ENCODE measurements at places on chromosomes 7 and 10.

- no peak for DNase-seq
These were observed 764 bp upstream of the NDUFA5 start for GRCh38 chr7:123558289-123558874.

DNA sequence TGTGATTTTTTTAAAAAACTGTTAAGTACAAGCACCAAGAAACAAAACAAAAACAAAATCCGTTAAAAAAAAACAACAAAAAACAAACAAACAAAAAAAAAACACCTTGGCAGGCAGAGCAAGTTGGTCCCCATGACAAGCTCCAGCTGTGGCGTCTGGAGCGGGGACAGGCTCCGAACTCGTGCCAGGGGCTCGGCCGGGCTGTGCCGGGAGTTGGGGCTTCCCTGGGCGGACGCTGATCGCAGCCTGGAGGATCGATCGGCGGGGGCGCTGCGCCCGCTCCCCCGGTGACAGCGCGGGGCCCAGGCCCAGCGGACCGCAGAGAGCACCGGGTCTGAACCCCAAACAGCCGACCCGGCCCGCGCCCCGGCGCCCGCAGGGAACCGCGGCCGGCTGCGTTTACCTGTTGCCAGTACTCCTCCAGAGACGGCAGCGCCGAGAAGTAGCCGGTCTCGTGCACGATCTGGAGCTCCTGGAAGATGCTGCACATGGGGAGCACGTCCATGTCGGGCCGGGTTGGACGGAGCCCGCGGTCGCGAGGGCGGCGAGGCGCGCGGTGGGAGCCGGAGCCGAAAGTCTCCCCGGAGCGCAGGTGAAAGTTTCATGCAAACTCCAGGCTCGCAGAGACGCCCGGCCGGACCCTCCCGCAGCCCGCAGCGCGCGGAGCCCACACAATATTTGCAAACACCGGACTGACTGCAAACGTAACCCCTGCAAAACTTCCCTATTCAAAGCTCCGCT lies at the start of gene KLF6:
TSS of gene KLF6 (minus strand) at position 700 of the 741 bp plus-strand sequence. CDS start at position 505, 195 bp downstream.
- no peak for DNase-seq

DNA sequence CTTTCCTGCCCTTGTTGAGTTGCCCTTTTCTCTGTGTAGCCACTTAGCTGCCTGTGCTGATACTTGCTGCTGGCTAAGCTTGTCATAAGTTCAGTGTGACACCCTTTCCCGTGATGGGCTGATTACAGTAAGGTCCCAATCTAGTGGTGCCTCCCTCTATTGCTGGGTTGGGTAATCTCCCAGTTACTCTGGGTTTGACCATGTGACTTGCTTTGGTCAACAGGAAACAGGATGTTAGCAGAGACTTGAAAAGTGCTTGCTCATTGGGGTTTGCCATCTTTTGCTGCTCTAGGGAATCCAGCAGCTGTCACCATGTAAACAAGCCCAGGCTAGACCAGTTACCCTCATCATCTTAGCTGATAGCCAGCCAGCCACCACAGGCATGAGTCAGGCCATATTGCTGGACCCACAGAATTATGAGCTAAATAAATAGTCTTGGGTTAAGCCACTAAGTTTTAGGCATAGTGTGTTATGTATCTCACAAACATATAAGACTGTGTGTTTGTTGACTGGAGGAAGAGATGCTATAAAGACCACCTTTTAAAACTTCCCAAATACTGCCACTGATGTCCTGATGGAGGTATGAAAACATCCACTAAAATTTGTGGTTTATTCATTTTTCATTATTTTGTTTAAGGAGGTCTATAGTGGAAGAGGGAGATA lies 4.0 kb upstream of the LEP start:
- DNase-seq, result no peak

DNA sequence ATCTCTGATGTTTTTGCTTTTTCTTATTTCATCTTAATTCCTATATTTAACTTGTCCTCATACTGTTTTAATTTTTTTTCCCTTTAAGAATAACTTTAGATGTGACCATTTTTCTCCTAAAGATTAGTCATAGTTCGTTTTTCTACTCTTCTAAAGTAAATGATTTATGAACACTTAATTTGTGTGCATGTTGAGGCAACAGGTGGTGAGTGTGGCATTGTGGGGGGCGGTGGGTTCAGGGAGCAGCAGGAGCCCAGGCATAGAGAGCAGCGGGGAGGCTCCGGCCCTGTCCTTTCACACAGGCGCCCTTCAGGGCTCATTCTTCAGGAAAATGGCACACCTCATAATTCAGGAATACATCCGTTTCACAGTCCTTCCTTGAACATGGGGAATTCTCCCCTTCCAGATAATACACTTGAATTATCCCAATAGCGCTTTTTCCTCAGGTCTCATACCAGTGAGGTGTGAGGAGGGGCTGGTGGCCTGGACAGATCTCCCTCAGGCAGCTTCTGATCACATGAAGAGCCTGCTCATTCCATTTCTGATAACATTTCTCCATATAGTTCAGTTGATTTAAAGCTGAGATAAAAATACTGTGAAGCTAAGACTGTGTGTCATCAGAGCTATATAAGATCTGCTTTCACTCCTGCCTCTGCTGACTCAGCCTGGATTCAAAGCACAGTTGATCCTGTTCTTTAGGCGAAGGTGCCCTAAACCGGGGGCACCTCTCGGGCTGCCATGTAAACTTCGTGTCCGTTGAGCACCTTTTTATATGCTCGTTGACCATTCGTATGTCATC lies 40.2 kb downstream of the CUL1 start:
- no peak for DNase-seq

DNA sequence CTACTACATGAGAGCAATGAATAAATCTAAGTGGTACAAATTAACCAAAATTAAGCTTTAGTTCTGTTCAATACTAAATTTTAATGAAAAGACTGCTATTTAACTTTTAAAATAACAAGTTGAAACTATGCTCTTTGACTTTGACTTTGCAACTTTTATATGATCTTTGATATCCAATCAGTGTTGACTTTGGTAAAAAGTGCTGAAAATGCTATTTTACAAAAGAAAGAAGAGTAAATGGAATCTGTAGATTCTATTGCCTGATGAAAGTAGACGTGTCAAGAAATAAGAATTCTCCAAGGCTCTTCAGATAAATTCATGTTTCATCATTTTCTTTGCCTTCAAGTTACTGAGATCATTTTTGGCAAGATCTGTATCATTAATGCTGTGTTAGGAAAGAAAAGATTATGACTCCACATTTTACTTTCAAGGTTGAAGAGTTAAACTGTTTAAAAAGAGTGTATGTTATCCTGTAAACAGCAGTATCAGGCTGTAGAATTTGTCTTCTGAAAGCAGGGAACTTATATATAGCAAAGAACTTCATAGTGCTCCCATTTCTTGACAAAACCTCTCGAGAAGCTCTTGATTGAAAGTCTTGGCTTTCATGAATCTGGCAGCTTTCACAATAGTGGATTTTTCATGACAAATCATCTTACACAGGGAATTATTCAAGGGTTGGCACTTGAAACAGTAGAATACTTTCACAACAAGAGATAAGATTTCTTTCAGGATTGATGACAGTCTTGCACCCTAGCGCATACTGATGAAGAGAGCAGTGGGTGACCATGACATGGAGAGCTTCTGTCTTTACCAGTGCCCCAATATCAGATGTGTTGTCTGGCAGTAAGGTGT lies 72.1 kb downstream of the PTEN start:
- DNase-seq, result no peak

DNA sequence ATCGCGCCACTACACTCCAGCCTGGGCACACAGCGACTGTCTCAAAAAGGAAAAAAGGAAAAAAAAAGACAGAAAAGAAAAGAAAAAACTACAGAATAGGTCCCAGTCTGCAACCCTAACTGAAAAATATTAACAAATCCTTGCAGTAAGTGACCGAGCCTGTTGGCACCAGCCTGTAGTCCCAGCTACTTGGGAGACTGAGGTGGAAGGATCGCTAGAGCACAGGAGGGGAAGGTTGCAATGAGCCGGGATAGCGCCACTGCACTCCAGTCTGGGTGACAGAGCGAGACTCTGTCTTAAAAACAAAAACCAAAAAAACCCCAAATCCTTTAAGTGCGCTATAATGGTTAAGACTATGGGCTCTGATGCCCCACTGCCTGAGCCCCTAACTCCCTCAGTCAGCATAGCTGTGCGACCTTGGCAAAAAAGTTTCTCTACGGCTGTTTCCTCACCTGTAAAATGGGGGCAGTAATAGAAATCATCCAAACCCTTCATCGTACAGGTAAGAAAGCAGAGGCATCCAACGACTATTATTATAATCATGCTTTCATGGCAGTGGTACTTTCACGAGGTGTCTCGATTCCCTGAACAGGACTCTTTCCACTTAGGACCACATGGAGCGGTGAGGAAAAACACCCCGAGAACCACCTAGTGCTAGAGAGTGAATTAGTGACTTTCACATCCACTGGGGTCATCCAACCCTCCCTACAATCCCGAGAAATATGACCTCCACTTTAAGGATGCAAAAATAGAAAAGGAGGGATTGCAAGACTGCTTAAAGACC lies 755 bp downstream of the TOMM7 start:
- no peak for DNase-seq

DNA sequence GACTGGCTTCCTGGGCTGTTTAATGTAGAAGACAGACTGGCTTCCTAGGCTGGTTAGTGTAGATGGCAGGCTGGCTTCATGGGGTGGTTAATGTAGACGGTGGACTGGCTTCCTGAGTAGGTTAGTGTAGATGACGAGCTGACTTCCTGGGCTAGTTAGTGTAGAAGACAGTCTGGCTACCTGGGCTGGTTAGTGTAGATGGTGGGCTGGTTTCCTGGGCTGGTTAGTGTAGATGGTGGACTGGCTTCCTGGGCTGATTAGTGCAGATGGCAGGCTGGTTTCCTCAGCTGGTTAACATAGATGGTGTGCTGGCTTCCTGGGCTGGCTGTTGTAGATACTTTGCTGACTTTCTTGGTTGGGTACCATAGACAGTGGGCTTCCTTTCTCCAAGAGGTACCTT lies 122.9 kb upstream of the PPP2R2D start:
- DNase-seq, result no peak

- no peak for DNase-seq
These were observed 77.1 kb downstream of the BMPER start for GRCh38 chr7:33982425-33982786.

GRCh38 chr10:53111529-53111928 lies 338.9 kb upstream of the MBL2 start:
- DNase-seq, result no peak

DNA sequence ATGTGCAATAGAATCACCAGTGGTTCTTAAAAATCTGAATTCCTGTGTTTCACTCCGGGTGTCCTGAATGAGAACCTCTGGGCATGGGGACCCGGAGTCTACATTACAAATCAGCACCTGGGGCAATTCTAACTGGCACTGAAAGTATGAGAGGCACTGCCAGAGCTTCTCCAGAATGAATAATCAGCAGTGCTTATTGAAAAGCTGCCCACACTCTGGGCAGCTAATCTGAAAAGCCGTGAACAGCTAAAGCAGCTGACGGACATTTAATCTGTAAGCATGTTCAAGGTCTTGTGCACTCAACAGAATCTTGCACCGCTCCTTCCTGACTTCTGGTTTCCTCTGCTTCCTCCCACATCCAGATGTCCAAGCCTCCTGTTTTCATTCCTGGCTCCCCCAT lies 113.3 kb upstream of the KIF5B start:
- no peak for DNase-seq

DNA sequence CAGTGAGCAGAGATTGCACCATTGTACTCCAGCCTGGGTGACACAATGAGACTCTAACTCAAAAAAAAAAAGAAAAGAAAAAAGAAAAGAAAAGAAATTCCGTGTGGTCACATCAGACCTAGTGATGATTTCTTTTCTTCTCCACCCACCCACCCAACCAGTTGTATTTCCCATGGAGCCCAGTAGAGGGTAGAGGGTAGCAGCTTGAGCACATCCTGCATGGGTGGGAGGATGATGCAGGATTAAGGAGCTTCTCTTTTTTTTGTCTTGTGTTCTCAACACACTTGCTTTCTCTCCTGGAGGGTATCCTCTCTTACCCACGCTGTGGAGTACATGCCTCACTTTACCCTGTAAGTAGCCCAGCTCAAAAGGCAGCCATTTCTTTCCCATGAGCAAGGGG lies 118.6 kb upstream of the CARD11 start:
- DNase-seq, result no peak

DNA sequence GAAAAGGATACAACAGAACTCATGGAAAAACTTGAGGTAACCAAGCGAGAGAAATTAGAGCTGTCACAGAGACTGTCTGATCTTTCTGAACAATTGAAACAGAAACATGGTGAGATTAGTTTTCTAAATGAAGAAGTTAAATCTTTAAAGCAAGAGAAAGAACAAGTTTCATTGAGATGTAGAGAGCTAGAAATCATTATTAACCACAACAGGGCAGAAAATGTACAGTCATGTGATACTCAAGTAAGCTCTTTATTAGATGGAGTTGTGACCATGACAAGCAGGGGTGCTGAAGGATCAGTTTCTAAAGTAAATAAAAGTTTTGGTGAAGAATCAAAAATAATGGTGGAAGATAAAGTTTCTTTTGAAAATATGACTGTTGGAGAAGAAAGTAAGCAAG lies 62.1 kb downstream of the AKAP9 start:
- DNase-seq, result no peak

DNA sequence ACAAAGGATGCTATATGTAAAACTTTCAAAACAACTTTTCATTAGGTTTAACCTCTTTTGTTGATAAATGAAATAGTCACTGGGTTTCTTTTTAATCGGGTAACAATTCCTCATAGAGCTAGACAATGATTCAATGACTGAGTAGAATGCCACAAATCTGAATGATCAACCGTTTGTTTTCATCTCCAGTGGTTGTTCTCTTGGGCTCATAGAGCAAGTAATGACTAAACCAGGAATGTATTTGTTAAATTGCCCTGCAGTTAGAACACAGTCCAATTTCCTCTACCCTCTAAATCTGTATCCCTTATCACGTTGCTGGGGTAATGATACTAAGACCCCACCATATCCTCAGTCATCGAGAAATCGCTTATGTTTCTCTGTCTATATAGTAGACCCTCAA lies 40.0 kb downstream of the CNNM1 start:
- no peak for DNase-seq

GRCh38 chr7:99447943-99448342 lies 9.2 kb downstream of the CPSF4 start:
- no peak for DNase-seq

DNA sequence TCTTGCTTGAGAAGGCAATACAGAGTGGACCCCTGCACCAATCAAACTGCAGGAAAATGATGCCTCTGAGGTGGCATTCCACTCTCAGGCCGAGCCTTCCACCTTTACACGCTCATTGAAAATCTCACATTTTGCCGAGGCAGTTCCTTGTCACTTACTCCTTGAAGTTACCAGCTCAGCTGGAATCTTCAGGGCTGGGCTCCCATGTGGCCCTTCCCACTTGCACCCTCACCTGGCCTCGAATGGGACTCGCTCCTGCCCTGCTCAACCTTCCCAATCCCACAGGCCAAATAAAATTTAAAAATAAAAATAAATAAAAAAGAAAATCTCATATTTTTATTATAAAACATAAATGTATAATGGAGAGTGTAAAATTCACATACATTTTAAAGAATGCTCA lies 790.7 kb upstream of the COBL start:
- no peak for DNase-seq

- DNase-seq, result no peak
These were observed 473.0 kb downstream of the RPS24 start for GRCh38 chr10:78506614-78507013.

- no peak for DNase-seq
These were observed 51.3 kb upstream of the PRKAR1B start for GRCh38 chr7:778271-778967.

- no peak for DNase-seq
These were observed 4.9 kb upstream of the PNLIP start for GRCh38 chr10:116540814-116541213.

Data from SK-N-MC (cell line).